ENCODE measurements at places on chromosomes 11 and 22. TPM values are rescaled to one million over a fixed set of nuclear protein-coding genes. Genes with fewer than 3 reads are reported as not detected.

Gene TIMP3
- 45.9 TPM for total RNA-seq

Gene MMP1
- 75.7 TPM for total RNA-seq

Gene MRGPRX3
- total RNA-seq: not detected

Gene CBX6
- total RNA-seq: 12.2 TPM

Gene LRRC74B
- not detected for total RNA-seq

Gene TCF20
- total RNA-seq: 17.4 TPM

Gene PAMR1
- not detected for total RNA-seq

Gene CCDC116
- total RNA-seq: 0.05 TPM

Gene ALDH3B1
- 16.8 TPM for total RNA-seq

Gene EMID1
- not detected for total RNA-seq

Gene KDELR3
- total RNA-seq: 83.7 TPM

Gene GPHA2
- total RNA-seq: not detected

Gene UPK3A
- not detected for total RNA-seq

Gene SMIM38
- not detected for total RNA-seq

Gene SLC22A12
- total RNA-seq: not detected

Gene ENTHD1
- total RNA-seq: not detected

Gene LRRC10B
- 0.64 TPM for total RNA-seq

Gene KDM4E
- not detected for total RNA-seq

Gene CD6
- 0.10 TPM for total RNA-seq

Gene RNH1
- 169 TPM for total RNA-seq

Gene PAFAH1B2
- total RNA-seq: 104 TPM

Gene NUP98
- 110 TPM for total RNA-seq

Gene GSTT2B
- total RNA-seq: 10.1 TPM

Gene PHOX2A
- total RNA-seq: not detected

Gene SLC5A12
- not detected for total RNA-seq

Gene SNRPD3
- total RNA-seq: 379 TPM

Gene AP5B1
- total RNA-seq: 13.0 TPM

Gene MB
- 0.30 TPM for total RNA-seq

Gene RIN1
- total RNA-seq: 13.5 TPM

Gene SUN2
- 33.0 TPM for total RNA-seq

Gene C11orf97
- not detected for total RNA-seq

Gene APOBEC3B
- 22.6 TPM for total RNA-seq

Gene AMPD3
- 17.2 TPM for total RNA-seq

Gene OR9I1
- not detected for total RNA-seq

Gene KCNJ1
- not detected for total RNA-seq

Gene TOM1
- total RNA-seq: 17.1 TPM

Gene TESMIN
- total RNA-seq: 12.8 TPM

Gene DDI1
- total RNA-seq: not detected

Gene SYT9
- total RNA-seq: 0.59 TPM

Measured in M059J (cell line).